ENCODE measurements at places on chromosomes 2 and 18.

DNA sequence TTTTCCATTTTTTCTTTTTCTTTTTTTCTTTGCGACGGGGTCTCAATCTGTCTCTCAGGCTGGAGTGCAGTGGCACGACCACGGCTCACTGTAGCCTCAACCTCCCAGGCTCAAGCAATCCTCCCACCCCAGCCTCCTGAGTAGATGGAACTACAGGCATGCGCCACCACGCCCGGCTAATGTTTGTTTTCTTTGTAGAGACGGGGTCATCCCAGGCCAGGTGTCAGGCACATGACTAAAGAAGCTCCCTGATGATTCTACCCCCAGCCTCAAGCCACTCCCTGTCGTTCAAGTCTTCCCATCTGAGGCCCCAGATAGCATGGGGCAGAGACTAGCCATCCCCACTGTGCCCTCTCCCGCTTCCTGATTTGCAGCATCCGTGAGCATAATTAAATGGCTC is 9.8 kb upstream of the FZD5 start:
- no peak for DNase-seq

- peak; percentile 88 for DNase-seq
Observed at GRCh38 chr2:100291152-100291970, 30.9 kb downstream of the LONRF2 start.

DNA sequence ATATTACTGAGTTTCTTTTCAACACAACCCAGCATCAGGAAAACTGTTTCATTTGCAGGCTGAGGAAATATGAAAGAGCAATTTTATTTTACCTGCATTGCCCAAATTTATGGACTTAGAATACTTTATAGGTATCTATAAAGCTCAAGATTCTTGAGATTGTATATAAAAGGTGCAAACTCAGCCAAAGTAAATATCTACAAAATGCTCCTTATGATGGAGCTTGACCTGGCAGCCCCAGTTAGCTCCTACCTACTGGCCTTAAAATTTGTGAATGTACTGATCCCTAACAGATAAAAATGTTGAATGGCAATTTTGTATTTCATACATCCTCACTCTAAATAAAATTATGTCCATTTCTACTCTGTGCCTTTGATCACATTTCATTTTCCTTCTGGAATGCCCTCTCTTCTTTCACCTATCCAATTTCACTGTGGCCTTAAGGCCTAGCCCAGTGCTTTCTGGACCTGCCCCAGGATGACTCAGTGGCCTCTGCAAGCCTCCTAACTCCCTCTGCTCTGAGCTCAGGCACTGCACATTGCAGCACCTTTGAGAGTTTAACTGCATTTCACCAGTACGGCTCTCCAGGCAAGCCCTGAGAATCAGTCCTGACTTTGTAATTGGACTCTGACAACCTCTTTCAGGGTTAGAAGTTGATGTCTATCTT is 125.9 kb downstream of the ANTXR1 start:
- no peak for DNase-seq

GRCh38 chr18:44799907-44800421 is 119.3 kb downstream of the SETBP1 start:
- no peak for DNase-seq

DNA sequence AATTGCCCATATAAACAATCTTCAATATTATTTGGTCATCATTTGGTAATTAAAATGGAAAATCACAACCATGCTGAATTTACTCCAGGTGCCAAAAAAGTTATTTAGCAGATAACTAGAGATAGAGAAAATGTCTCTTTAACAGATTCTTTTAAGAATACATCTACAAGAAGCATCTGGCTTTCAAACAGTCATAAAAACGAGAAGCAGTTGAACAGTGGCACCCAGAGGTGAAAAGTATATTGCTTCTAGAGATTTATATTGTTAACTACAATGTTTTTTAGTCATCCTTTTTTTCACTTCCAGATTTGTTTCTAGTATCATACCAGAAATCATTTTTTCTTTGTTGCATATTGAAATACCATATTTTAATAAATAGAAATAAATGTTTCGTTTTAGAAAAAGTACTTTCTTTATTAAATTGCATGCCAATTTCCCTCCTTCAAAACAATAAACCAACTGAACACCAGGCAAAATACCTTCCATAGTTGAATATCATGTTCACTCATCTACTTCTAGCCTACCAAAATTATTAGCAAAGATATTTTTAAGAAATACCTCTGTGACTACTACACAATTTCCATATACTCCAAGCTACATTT is 65.4 kb upstream of the HNRNPA3 start:
- peak; percentile 19 for DNase-seq

DNA sequence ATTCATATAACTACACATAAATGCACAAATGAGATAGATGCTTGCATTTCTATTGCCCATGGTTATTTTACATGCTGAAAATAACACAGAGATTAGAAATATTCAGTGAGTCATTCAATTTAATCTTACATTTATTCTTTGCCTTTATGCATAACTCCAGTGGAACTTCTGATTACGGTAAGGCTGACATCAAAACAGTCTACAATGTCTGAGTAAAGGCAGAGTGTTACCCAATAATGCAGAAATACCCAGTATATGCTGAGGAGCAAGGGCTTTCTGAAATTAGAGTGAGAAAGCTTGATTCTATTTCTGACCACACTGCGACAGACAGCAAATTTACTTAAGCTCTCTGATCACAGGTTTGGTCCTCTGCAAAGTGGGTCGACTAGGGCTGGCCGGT is 9.2 kb downstream of the NMI start:
- no peak for DNase-seq

DNA sequence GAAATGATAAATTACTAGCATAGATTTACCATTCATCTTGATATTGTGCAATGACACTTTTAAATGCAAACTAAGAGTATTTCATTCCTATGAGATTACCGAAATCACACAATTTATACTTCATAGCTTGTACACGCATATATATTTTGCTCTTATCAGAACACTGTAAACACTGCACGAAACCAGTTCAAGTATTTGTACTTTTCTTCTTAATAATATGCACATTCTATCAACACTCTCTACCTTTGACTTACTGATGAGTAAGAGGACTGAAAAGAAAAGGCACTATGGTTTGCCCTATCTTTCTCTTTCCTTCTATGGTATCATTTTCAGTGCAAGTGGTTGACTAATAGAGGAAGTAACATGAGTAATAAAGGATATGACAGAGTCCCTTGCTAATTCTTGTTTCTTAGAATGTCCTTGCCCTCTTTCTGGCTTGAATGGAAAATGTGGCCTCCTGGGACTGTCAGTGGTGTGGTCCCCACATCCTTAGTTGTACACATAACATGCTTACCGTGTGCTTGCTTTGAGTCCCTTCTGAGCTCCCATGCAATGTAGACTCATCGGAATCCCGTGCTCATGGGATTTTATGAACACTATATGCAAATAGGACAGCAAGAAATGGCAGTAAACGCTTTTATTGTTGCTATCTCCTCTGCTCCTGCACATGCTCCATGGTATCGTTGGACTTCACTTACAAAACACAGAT is 363.5 kb upstream of the TNP1 start:
- no peak for DNase-seq

DNA sequence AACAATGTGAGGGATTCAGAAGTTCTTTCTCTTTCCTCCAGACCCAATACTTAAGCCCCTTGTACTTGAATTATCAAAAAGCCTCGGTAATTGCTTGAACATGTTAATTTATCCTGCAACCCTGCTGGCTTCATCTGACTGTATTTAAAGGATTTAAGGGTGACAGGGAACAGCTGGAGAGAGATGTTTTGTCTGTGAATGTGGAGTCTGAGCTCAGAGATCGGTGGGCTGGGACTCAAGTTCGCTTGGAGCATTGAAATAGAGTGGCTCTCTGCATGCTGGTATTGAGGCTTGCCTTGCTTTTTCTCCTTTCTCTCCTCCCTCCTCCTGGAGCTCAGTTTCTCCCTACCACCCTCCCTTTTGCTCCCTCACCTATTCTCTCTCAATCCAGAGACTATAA is 73.6 kb downstream of the BOD1L2 start:
- DNase-seq, result no peak

DNA sequence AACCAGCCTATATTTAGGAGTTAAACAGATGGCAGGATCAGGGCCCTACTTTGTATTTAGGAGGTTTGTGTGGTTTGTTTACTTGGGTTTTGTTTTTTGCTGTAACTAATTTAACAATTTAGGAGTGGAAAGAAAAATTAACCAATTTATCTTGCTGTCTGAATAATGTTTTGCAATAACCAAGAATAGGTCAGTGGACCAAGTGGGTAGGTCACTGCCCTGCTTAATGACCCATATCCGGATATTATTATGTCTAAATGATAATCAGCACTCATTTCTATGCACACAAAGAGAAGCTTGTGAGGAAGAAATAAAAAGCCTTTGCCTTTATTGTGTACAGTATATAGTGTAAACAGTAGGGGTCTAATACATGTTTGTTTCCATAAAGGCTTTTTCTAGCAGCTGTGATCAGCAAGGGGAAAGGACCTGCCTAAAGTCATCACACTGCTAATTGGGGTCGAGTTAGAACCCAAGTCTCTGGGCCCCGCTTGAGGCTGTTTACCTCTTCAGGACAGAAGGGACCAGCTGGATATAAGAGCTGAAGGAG is 76.6 kb downstream of the TGOLN2 start:
- DNase-seq, result no peak

DNA sequence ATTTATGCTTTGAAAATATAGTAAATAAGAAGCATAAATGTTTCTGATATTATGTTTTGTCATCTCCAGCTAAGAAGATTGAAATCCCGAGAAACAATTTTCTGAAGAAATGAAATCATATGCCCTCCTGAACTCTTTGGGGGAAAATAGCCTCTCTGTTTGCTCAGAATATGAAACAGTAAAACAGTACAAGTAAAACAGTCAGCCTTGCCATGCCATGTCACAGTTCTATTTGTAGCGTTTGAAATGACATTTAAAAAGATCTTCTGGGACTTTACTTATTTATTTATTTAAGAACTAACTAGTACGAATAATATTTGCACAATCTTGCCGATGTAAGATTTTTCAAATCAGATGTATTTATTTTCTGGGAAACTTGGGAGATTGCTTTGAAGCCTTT is 98.0 kb downstream of the LNPK start:
- no peak for DNase-seq

DNA sequence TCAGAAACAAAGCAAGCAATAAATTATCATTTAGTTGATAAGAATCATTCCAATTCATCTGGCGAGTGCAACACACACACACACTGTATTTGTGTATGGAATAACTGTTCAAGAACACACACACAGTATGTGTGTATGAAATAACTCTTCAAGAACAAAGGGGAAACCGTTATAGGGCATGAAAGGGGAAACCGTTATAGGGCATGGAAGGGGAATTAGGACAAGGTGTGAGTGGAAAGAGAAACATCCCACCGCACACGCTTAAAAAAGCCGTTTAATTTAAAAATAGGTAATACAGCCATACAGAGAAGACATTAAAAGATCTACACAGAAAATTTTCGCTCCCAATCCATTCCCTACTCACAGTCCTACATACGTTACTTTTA is 607 bp upstream of the TSN start:
- DNase-seq, result no peak

DNA sequence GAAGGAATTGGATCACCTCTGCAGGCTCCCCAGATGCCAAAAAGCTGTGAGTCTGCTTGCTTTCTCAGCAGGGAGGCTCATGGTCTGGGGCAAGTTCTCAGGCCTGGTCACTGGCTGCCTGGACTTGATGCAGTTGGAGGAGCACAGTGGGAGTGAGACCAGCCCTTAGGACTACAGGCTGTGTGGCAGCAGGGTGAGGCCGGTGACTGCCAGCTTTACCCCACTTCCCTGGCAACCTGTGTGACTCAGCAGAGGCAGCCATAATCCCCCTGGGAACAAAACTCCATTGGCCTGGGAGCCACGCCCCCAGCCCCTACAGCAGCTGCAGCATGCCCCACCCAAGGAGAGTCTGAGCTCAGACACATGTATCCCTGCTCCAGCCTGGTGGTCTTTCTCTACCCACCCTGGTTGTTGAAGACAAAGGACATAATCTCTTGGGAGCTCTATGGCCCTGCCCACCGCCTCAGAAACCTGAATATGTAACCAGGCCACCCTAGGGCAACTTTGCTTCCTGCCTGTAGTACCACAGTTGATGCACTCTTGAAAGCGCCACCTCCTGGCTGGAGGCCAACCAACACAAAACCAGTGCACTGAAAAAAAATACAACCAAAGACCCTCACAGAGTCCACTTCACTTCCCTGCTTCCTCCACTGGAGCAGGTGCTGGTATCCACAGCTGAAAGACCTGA is 106.8 kb upstream of the SPATS2L start:
- DNase-seq, result no peak

DNA sequence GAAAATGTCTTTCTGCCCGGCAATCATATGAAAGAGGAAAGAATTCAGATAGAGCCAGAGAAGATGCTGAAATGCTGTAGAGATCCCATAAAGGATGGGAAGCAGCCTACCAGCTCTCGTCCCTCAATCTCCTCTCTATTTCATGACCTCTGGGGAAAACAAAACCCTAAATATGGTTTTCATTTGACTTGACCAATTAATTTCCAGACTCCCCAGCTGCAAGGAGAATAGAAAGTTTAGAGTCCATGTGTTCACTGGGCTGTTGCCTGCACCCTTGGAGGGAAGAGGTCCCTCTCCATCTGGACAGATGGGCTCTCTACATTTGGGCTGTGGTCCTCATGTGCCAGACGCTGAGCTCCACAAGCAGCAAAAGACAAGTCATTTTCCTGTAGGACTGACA is 40.6 kb downstream of the CAPN13 start:
- no peak for DNase-seq

DNA sequence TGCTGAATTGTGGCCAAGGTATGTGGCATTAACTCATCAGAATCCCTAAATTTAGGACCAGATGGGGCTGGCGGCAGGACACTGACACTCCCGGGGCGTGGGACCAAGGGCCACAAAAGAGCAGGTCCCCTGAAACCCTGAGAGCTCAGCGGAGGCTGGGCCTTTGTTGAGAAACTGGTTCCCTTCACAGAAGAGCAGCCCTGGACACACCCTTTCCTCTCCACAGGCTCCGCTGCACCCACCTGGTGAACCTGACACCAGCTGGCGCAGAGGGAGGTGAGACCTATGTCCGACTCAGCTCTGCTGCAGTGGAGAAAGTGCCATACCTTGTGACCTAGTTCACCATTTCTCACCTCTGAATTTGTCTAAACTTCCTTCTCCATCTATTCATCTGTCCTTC is 119.5 kb downstream of the RTP5 start:
- DNase-seq, result no peak

DNA sequence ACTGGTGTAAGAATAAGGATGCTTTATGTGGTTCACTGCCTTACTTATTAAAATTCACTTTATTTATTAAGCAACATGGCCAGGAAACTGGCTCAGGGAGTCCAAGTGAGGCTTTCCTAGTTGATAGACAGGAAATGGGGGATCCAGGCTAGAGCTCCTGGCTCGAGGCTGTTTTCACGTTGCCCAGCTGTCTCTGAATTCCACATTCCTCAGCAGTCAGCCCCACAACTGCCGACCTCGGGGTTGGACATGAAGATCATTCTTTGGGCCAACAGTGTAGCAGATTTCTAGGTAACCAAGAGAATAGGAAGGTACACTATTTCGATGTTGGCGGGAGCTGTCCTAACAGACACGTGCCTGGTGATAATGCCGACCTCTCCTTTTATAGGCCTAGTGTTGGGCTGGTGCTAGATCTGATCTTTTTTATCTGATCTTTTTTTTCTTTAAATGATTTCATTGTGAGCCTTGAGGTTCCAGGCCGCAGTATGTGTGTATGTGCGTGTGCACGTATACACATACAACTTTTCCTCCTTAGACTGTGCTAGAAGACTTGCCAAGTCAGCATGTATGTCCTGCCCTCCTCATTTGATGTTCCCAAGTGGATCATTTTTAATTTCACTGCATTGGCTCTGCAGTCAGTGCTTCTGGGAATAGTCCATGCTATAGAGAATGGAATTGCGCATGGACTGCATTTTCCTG is 103.5 kb downstream of the CABLES1 start:
- no peak for DNase-seq

- no peak for DNase-seq
Observed at GRCh38 chr2:66543257-66543767, 108.4 kb downstream of the MEIS1 start.
